Mucosa of descending colon (tissue), 3 donors: ENCODE measurements at places on chromosomes 2 and 18.

DNA sequence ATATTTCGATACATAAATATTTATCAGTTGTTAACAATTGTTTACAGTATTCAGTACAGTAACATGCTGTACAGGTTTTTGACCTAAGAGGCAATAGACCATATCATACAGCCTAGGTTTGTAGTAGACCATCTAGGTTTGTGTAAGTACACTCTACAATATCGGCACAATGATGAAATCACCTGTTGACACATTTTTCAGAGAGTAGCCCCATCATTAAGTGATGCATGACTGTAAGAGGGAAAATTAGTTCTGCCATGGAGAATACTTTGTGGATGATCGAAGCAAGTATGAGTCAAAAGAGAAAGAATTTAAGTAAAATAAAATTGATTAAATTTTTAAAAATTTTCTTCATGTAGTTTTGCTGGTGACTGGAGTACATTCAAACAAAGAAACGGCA lies 32.6 kb downstream of the VIT start:
- no peak for DNase-seq

DNA sequence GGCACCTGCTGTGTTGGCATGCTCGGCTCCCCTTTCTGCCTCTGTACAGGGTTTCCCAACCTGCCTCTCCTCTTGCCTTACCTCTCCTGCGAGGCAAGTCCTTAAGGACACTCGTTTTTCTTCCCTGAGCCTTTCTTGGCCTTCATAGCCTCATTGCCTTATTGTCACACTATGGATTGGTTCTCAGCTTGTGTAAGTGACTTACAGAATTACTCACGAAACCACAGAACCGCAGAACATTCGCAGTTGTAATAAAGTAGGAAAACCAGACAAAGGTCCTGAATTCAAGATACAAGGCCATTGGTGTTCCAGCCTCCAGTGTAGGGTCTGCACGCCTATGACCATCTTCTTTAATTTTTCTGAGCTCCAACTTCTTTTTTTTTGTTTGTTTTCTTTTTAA lies 317.6 kb upstream of the SMIM21 start:
- DNase-seq, result no peak

- peak; percentile 67 for DNase-seq
These were observed 205.1 kb downstream of the ARL4C start for GRCh38 chr2:234291765-234292204.

GRCh38 chr2:83022631-83023210 lies 1436.4 kb downstream of the SUCLG1 start:
- DNase-seq, result no peak

DNA sequence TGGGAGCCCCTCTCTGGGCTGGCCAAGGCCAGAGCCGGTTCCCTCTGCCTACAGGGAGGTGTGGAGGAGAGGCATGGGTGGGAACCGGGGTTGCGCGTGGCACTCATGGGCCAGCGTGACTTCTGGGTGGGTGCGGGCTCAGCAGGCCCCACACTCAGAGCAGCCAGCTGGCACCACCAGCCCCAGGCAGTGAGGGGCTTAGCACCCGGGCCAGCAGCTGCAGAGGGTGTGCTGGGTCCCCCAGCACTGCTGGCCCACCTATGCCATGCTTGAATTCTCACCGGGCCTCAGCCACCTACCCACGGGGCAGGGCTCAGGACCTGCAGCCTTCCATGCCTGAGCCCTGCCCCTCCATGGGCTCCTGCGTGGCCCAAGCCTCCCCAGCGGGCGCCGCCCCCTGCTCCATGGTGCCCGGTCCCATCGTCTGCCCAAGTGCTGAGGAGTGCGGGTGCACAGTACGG lies 248.5 kb upstream of the HNMT start:
- no peak for DNase-seq

GRCh38 chr2:47288864-47289263 lies 114.1 kb upstream of the MSH2 start:
- DNase-seq, result no peak

- no peak for DNase-seq
These were observed 296.1 kb downstream of the OSR1 start for GRCh38 chr2:19062370-19062769.

DNA sequence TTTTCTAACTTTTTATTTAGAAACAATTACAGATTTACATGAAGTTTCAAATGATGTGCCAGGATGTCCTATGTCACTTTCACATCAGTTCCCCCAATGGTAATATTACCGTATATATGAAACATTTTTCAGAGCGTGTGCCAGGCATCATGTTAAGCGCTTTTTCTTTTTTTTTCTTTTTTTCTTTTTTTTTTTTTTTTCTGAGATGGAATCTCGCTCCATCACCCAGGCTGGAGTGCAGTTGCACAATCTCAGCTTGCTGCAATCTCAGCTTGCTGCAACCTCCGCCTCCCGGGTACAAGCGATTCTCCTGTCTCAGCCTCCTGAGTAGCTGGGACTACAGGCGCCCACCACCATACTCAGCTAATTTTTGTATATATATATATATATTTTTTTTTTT lies 5.6 kb upstream of the PPP4R1 start:
- no peak for DNase-seq

- no peak for DNase-seq
These were observed 105.7 kb upstream of the RASGRP3 start for GRCh38 chr2:33370636-33371265.

DNA sequence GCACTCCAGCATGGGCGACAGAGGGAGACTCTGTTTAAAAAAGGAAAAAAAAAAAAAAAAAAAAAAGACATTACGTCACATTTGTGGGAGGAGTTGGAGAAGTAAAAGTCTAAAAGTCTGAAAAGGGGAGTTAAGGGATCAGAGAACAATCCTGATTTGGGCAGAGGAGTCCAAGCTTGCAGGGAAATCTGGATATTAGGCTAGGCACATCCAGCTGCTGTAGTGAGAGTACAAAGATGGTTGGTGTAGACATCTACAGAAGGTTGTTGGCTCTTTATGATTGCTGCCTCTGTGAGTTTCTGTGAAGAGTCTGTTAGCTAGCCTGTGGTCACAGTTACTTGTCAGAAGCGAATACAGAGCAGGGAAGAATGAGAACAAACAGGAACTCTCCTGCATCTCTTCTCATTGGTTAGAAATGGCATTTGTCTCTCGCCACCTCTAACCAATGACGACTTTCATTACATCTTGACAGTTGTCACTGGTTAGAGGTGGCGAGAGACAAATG lies 3.3 kb upstream of the OSBPL6 start:
- DNase-seq, result no peak

- no peak for DNase-seq
These were observed 125.0 kb downstream of the LPIN1 start for GRCh38 chr2:11871421-11871820.

- DNase-seq, result no peak
These were observed 116.4 kb upstream of the PPP1CB start for GRCh38 chr2:28635191-28635611.

DNA sequence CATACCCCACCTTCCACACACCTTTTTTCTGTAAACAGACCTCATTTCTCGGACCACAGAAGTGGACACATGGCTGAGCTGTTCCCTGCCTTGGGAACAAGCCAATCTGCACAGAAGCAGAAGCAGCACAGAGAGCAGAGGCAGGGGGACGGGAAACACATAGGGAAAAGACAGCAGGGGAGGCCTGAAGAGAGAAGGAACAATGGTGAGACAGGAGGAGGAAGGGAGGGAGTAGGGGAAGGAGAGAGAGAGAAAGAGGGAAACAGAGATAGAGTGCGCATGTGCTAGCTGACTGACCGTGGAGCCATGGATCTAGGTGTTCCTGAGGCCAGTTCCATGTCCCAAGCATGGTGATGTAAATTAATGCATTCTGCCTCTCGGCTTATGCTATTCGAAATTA lies 119.7 kb downstream of the NOL10 start:
- no peak for DNase-seq

- no peak for DNase-seq
These were observed 6.5 kb downstream of the SULT6B1 start for GRCh38 chr2:37181726-37182684.

GRCh38 chr2:8526403-8526696 lies 155.5 kb upstream of the ID2 start:
- no peak for DNase-seq

- DNase-seq, result peak; percentile 36
These were observed 2.1 kb downstream of the TRIB2 start for GRCh38 chr2:12718711-12719399.

DNA sequence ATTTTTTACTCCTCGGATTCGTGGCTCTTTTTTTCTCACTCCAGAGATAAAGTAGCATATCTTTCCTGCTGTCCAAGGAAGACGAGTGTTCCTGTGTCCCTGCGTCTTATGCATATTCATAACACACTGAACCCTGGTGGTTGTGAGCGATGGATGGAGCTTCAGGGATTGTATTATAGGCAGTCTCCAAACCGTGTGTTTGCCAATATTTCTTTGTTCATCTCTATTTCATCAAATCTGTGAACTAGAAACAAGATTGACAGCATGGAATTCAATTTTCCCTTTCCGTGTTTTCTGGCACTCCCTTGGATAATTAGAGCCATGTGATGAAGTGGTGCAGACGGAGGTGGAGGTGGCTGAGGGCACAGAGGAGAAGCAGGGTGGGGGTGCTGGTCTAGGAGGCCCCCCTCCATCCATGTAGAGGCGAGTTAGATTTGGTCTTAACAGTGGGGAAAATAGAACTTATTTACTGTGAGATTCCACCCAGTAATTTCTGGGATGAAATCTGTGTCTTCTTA lies 240.9 kb downstream of the PTPRM start:
- DNase-seq, result no peak

DNA sequence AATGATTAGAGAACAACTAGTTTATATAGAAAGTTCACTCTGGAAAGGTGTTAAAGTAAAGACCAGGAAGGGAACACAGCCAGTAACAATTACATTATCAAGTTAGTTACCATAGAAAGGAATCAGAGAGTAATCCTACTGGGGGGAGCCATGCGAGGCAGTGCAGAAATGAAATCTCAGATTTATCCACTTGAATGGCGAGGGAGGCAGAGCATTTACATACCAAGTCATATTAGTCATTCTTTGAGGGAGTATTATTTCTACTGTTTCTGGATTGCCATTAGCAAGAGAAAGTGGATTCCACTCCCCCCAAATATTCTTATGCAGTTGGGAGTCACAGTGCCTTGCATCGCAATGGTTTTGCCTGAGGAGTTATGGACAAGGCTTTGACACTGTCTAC lies 472.7 kb upstream of the TRIB2 start:
- DNase-seq, result no peak

- no peak for DNase-seq
These were observed 281.5 kb downstream of the EN1 start for GRCh38 chr2:118565786-118566540.

DNA sequence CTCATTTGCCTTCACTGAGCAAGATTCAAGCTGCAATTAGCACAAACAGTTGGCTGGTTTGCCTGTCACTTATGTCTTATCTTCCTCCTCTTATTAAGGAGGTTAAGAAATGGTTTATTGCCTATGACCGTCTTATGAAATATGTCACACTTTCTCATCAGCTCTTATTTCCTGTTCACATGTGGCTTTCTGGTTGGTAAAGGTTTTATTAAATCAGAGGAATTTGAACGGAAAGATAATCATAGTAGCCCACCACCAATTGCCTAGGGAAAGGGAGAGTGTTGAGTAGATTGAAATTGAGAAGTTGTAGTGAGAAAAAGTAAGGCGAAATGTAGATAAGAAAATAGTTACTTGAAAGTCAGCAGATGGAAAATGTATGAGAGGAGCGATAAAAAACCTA lies 4.2 kb upstream of the IL1R1 start:
- DNase-seq, result no peak

GRCh38 chr2:178359192-178359912 lies 91.6 kb downstream of the PRKRA start:
- DNase-seq, result no peak

DNA sequence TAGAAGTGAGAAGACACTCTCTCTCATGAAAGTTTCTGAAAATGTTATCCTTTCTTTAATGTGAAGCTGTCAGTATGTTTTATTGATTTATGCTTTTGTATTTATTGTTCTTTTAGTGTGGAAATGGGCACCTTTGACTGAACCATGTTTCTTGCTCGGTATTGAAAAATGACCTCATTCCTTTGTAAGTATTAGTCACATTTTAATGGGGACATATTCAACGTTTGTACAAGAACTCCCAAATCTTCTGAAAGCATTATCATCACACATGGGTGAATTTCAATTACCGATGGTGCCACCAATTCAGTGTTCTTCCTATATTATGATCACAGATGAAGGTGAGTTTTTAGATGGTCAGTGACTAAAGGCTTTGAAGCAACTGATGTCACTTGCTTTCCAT lies 371.8 kb upstream of the GCFC2 start:
- DNase-seq, result no peak

DNA sequence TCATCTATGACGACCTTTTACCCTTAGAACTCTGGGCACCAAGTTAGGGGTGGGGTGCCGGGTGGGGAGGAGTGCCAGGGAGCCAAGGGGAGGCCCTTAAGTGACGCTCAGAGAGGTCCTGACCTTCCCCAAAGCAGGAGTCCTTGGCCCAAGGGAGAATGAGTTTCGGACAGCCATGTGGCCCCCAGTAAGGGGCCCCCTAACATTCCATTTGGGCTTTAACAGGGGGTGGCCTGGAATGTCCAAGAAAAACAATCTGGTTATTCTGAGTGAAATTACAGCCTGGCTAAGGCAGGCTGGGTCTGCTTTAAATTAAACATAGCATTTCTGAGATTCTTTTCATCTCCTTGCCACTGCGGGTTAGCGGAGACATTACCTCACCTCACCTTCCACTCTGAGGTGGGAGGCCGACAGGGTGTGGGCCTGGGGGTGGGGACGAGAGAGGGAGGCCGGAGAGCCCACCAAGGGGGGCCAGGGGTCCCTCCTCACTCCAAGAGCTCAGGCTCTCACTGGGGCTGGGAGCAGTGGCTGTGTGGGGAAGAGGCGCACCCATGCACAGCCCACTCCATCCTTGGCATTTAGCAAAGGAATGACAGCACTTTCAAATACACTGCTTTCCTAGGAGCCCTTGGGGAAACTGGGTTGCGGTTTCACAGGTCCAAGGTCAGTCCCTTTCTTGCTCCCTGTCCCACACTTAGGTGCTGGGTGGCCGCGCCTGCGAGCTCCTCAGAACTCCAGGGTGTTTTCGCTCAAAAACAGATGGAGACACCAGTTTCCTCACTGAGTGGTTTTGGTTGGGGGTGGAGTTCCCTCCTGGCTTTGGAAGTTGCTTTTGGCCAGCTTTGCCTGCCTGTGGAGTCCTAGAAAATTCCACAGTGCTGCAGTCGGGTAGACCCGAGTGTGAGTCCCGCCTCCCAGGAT lies 107.4 kb downstream of the POLR1A start:
- no peak for DNase-seq

DNA sequence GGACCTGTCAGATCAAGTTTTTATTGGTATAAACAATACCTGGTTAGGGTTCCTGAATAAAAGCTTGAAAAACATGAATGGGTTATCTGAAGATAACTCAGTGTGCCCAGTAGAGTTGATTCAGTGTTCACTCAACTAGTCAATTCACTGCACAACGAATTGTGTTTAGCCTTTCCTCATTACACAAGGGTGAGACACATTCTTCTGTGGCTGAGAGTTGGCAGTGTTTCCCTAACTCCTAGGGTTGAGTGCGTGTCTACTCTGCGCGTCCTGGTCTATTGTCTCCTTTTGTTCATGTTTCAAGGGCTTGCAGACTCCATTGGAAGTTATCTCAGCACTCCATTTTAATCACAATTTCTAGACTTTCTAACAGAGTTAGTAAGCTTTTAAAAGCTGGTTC lies 32.8 kb upstream of the TMEM178A start:
- no peak for DNase-seq

GRCh38 chr2:121649149-121649595 lies at the start of gene CLASP1:
TSS of gene CLASP1 (minus strand) at chr2:121649462. CDS start at chr2:121605895, 43,567 bp downstream.
- DNase-seq, result no peak
